ENCODE measurements at places on chromosomes 11 and 22. TPM values are rescaled to one million over a fixed set of nuclear protein-coding genes. Genes with fewer than 3 reads are reported as not detected.

- peak overlapping the region; percentile 68 for H3K27ac ChIP-seq
- peaks cover 17% of the 10 kb centered on the region for H3K4me1 ChIP-seq
- peak overlapping the region; percentile 81 for H3K4me3 ChIP-seq
- no peaks in the 10 kb centered on the region for H3K27me3 ChIP-seq
- H3K36me3 ChIP-seq: no peaks in the 10 kb centered on the region
- no peak for DNase-seq
These were observed 713 bp downstream of the TOP3B start for GRCh38 chr22:21981874-21982273.

- DNase-seq: no peak
- no peak overlapping the region for H3K27ac ChIP-seq
- peaks cover 19% of the 10 kb centered on the region for H3K4me1 ChIP-seq
- H3K27me3 ChIP-seq: no peaks in the 10 kb centered on the region
- no peak overlapping the region for H3K4me3 ChIP-seq
These were observed 85.2 kb upstream of the ARHGAP32 start for GRCh38 chr11:129277198-129277843.

DNA sequence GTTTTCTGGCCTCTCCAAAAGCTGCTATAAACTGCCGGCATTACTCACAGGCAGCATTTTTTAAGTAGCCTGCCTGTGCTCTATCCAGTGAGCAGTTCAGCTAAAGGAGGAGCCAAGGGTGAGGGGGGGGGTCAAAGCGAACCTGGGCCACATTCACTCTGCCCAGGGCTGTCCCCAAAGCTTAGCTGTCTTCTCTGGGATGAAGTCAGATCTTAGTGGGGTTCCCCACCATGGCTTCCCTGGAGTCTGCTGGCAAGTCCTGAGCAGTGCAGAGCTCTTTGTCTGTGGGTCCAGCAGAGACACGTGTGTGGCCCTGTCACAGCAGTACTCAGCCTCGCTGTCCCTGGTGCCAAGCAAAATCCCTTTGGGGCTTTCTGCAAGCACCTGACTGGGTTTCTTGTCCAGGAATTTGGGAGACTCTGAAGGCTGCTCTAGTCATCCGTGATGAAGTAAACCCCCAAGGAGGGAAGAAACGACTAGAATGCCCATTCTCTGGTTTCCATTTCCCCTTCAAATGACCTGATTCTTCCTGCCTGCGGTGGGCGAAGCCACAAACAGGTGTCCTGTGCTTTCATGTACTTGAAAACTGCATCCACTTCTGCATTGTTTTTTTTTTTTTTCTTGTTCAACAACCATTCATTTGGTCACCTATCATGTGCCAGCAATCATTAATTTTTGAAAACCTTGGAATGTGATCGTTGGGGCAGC lies 2.6 kb downstream of the KCNJ5 start:
- H3K27me3 ChIP-seq: peaks cover 15% of the 10 kb centered on the region
- H3K4me1 ChIP-seq: peaks cover 12% of the 10 kb centered on the region
- H3K27ac ChIP-seq: no peak overlapping the region
- H3K36me3 ChIP-seq: no peaks in the 10 kb centered on the region
- DNase-seq: no peak

LRRN4CL gene
- 0.11 TPM for total RNA-seq

Measured in CD4-positive, alpha-beta memory T cell (primary cell).